ENCODE measurements at places on chromosomes 12 and 14.

DNA sequence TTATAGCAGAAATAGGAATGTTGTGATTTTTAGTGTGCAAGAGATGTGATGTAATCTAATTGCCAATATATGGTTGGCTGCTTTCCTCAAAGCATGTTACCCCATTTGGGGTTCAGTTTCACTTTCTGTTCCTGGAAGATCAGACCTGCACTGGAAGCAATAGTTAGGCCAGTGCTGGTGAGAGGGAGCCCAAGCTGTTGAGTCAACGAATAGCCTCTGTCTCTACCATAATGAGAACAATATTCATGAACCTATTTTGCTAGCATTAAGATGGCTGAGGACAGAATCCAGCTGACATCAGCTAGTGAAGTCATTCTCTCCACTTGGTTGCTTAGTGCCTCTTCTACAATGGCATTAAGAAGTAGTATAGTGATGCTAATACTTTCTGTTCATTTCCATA lies 379.9 kb upstream of the DCN start:
- DNase-seq, result no peak

DNA sequence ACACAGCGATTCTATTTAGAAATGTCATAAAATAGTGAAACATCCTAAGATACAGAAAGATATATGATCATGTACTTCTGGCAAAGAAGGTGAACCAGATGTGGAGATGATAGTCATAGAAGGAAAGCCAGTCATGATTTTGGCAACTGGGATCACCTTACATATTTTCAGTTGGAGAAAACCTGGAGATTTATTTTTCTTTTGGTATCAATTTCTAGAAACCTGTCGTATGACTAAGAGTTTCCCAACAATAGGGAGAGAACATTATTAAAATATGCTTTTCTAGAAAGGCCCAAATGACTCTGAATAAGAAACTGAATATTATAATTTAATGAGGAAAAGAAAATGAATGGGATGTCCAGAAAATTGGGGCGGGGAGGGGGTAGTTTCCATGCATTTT lies 396.4 kb downstream of the ZFP36L1 start:
- no peak for DNase-seq

GRCh38 chr12:103964805-103965204 lies 867 bp upstream of the TDG start:
- DNase-seq, result no peak

DNA sequence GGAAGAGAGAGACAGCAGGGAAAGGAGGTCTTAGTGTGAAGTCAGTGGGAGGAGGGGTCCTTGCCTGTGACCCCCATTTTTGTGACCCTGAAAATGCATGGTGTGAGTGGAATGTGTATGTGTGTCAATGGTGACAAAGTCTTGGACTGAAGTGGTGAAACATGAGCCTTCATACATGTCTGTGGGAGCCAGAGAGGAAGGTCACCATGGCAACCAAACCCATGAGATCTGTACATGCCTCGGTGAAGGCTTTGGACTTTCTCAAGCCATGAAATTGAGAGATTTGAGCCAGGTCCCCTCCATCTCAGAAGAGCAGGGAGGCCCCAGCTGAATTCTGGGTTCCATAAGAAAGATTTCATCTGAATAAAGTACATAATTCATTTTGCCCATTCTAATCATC lies 108.7 kb downstream of the TTC8 start:
- DNase-seq, result no peak

DNA sequence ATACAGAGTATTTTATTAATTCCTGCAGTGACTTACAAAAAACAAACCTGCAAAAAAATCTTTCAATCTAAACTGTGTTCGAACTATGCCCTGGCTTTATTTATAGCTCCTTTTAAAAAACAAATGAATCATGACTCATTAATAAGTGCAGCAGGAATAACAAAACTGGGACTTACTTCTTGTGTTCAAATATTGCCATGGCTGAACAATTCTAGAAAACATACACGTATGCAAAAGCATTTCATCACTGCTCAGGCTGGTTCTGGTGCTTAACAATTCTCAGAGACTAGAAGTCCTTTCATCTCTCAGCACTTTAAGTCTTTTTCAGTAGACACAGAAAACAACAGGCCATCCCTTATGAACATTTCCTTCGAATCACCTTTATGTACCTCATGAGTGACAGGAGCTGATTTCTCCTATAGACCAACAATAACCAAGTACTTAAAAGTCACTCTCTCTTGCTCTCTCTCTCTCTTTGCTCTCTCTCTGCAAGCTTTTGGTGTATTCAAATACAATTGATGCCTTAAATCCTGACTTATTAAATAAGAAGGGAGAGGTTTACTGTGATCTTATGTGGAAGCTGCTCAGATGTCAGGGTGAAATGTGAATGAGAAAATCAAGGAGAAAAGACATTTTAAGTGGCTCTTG lies 268.8 kb downstream of the TTC8 start:
- DNase-seq, result no peak

DNA sequence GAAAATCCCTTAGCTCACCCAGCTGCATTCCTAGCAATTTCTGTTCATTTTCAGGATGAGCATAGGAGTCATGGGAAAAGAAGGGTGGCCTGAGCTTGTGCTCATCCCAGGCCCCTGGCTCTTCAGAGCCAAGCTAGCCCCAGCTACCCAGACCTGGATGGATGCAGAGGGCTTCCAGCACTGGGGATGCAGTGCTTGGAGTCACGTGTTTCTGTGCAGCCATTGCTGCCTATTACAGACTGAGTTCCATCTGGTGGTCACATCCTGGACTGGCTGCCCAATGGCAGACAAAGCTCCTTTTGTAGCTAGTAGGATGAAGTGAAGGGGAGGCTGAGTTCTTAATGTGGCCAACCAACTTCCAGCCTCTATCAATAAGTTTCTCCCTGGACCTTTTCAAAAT lies 54.2 kb upstream of the JDP2 start:
- DNase-seq, result no peak

DNA sequence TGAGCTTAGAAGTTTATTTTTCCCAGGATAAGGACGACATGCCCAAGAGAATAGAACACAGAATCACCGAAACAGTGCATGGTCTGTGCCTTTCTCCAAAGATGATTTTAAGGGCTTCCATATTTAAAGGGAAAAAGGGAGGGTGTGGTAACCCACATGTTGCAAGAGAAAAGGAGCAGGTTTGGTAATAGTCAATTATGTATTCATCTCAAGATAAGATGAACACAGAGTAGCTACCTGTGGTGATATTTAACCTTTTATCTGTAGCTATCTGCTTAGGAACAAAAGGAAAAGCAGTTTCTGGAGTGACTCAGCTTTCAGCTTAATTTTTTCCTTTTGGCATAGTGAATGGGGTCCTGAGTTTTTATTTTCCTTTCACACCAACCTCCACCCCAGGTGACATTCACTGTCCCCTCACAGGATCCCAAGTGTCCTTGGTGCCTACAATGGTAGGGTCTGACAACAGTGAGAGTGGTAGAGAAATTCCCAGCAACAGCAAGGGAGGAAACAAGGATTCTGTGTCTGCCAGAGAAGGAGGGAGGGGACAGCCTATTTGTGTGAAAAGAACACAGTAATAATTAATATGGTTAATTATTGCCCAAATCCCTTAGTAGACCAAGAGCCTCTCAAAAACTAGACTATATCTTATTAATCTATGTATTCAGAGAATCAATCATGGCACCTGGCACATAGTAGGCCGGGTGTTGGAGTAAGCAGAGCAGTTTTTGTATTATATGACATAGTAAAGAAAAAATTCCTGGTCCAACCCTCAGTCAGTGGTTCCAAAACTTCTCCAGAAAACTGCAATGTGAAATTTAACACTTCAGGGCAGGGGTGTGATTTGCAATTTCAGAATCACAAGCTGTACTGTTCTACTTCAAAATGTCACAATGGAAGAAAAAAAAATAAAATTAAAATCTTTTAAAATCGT lies 154.5 kb downstream of the PHLDA1 start:
- DNase-seq, result no peak

DNA sequence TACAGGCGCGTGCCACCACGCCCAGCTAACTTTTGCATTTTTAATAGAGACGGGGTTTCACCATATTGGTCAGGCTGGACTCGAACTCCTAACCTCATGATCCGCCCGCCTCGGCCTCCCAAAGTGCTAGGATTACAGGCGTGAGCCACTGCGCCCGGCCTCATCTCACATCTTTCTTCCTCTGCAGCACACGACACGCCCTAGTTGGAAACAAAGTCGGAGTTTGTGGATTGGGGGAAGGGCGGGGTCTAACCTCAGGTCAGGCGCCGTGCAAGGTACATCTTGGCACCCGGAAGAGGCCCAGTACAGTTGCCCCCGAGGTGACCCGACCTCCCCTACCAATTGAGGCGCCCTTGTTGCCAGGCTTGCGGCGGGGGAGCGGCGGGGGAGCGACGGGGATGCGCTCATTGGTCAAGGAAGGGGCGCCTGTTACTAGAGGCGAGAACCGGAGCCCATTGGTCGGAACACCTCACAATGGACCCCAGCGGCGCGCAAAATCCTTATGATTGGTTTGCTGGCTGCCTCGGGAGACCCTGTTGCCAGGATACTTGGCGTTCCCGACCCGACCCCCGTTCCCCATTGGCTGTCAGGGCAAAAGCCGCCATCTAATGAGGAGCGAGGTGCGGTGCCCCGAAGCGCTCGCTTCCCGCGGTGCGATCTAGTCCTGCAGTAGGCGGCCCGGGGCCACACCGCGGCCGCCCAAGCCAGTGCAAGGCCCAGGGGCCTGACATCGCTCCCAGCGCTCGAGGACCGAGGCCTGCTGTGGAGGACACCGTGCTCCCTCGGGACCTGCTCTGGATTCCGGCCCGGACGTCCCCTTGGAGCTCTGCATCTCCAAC lies at the start of gene REC8:
Gene REC8 (plus strand): TSS at position 659 of the 839 bp plus-strand sequence. CDS start 473 bp downstream, outside the sequence.
- DNase-seq, result no peak

Measured in NB4 (cell line).